ENCODE measurements at places on chromosomes 2 and 18. TPM values are rescaled to one million over a fixed set of nuclear protein-coding genes. Genes with fewer than 3 reads are reported as not detected.

DNA sequence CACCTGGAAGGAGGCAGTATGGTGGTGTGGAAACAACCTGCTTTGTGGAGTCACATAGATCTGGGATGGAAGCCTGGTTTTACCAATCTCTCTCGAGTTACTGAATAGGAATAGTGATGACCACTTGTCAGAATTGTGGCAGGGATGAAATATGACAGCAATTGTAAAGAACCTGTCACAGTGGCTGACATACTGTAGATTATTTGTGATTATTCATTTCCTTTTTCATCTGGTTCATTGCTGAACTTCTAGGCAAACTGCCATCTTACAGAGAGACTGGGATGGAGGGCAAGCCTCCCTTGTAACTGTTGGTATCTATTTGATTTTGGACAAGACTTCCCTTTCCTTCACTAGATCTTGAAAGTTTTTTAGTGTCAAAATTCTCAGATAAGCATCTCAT, 42.0 kb downstream of the FMNL2 start:
- H3K4me3 ChIP-seq = no peak overlapping the region
- no peaks in the 10 kb centered on the region for H3K36me3 ChIP-seq
- DNase-seq = no peak
- peaks cover 3% of the 10 kb centered on the region for H3K27me3 ChIP-seq
- H3K27ac ChIP-seq = no peak overlapping the region

DNA sequence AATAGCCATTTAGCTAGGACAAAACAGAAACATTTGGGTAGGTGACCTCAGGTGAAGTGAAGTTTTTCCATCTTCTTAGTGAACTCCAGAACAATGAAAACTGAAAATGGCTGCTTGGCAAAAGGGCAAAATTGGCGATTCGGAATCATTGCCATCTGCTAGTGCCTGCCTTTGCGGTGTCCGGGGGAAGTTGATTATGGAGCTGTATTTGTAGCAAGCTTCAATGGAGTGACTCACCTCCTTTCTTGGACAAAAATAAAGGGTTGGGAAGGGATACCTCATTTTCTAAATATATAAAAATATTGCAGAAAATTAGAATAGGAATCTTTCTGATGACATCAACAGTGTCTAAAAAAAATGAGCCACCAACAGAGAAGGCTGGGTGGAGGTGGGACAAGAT, 460.5 kb downstream of the TGIF1 start:
- H3K27ac ChIP-seq = no peak overlapping the region
- no peaks in the 10 kb centered on the region for H3K27me3 ChIP-seq
- no peaks in the 10 kb centered on the region for H3K4me1 ChIP-seq
- no peak overlapping the region for H3K4me3 ChIP-seq

GRCh38 chr18:8586941-8587340, 22.3 kb upstream of the RAB12 start:
- H3K4me3 ChIP-seq = no peak overlapping the region
- no peaks in the 10 kb centered on the region for H3K4me1 ChIP-seq
- H3K27me3 ChIP-seq = peaks cover 14% of the 10 kb centered on the region
- no peak overlapping the region for H3K27ac ChIP-seq
- H3K36me3 ChIP-seq = no peaks in the 10 kb centered on the region

- H3K36me3 ChIP-seq = no peaks in the 10 kb centered on the region
- H3K27ac ChIP-seq = no peak overlapping the region
- peaks cover 57% of the 10 kb centered on the region for H3K27me3 ChIP-seq
- H3K4me1 ChIP-seq = peaks cover 4% of the 10 kb centered on the region
- DNase-seq = no peak
These were observed 20.8 kb upstream of the TUBB6 start for GRCh38 chr18:12287131-12287681.

GRCh38 chr2:118710481-118710880, 137.0 kb downstream of the EN1 start:
- peaks cover 4% of the 10 kb centered on the region for H3K27me3 ChIP-seq
- no peak for DNase-seq
- H3K27ac ChIP-seq = no peak overlapping the region
- no peaks in the 10 kb centered on the region for H3K36me3 ChIP-seq
- no peak overlapping the region for H3K4me3 ChIP-seq

- no peak overlapping the region for H3K27ac ChIP-seq
- no peak for DNase-seq
- H3K27me3 ChIP-seq = no peaks in the 10 kb centered on the region
- no peak overlapping the region for H3K4me3 ChIP-seq
These were observed 51.4 kb downstream of the MREG start for GRCh38 chr2:215961981-215962380.

LYPD6B gene
- not detected for total RNA-seq

IFIH1 gene
- 35.9 TPM for total RNA-seq

GRCh38 chr2:113157897-113158753, 15.6 kb upstream of the PSD4 start:
- peak overlapping the region; percentile 87 for H3K4me3 ChIP-seq
- no peak for DNase-seq
- H3K27me3 ChIP-seq = no peaks in the 10 kb centered on the region
- H3K27ac ChIP-seq = peak overlapping the region; percentile 81
- H3K36me3 ChIP-seq = no peaks in the 10 kb centered on the region
